ENCODE measurements at places on chromosomes 2 and 18.

DNA sequence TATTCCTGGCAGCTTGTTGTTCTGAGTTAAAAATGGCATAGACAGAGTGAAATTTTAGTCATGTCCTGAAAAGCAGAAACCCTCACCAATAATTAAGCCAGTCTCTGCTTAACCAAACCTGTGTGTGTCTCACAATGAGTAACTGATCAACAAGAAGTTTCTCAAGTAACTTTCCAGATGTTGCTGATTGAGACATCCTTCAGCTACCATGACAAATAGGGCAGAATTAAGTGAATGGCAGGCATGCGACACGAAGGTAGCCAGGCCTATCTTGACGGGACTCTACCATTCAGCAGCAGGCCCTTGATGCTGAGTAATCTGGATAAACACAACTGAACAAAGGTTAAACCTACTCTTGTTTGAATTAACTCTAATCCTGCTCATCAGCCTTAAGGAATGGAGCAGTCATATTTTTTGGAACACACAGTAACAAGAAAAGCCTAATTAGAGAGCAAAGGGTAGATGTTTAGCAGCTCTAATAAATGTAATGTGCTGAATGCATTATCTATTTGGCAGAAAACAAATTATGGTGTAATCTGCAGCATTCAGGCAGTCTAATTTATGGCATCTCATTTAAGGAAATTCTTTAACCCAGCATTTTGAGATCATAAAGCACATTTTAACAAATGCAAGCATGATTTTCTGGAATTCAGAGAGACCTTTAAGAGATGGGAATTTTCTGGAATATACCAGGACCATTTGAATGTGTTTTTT is 159.5 kb upstream of the EPHA4 start:
- peak; percentile 13 for DNase-seq

- DNase-seq = no peak
Observed at GRCh38 chr2:161988589-161988988, 85.4 kb downstream of the DPP4 start.

DNA sequence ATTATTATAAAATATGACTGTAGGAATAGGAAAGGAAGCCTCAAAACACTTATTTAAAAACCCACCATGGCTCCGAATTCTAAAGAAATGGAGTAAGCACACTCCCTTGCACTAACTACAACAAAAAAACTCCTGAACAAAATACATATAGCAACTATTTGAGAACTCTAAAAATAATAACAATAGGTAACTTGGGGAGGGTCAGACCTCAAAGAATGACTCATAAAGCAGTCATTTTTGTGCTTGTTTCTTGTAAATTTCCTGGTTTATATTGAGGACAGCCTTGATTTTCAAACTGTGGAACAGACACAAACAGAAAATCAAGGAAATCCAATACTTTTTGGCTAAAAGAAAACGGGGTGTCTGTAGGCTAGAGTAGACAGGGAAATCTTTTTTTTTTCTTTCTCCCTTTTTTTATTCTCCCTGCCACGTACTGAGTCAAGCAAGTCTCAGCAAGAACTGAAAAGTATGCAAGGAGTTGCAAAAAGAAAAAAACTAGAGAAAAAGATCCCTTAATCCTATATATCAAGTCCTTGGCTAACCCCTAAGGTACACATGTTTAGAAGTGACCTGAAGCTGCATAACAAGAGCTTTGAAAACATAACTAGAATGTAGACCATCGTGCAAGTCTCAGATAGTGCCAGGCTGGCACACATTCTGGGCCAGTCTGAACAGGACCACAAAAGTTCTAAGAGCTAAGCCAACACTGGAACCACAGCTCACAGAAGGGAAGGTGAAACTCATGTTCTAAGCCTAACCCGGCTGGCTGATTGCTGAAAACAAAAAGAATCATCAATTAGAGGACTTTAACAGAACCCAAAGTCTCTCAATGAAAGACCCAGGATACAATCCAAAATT is 403.1 kb upstream of the LYPD1 start:
- DNase-seq = no peak

DNA sequence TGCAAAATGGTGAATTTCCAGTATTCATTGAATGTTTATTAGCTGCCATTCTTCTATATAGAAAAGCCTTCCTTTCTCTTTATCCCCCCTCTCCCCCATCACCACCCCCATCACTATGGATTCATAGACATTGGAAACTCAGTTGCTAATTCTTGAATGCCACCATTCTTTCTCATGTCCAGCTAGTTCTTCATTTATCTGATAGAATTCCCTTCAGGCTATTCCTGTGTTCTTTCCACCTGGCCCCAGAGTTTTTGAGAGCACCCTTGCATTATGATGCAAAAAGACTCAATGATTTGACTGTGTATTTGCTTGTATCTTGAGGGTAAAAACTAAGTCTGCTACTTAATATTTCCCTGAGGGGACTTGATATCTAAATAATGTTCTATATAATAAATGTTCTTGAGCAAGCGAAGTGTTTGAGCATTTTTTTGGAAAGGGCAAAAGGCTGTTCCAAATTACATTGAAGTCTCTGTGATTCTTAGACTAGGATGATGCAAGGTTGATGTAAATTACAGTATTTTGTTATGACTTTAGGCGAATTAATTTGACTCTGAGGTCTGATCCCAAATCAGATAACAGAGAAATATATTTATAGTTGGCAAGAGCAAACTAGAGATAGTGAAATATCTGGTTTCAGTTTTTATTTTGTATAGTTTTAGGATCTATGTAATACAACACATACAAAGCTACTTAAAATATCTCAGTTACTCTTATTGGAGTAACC is 18.8 kb upstream of the SOS1 start:
- DNase-seq = no peak

DNA sequence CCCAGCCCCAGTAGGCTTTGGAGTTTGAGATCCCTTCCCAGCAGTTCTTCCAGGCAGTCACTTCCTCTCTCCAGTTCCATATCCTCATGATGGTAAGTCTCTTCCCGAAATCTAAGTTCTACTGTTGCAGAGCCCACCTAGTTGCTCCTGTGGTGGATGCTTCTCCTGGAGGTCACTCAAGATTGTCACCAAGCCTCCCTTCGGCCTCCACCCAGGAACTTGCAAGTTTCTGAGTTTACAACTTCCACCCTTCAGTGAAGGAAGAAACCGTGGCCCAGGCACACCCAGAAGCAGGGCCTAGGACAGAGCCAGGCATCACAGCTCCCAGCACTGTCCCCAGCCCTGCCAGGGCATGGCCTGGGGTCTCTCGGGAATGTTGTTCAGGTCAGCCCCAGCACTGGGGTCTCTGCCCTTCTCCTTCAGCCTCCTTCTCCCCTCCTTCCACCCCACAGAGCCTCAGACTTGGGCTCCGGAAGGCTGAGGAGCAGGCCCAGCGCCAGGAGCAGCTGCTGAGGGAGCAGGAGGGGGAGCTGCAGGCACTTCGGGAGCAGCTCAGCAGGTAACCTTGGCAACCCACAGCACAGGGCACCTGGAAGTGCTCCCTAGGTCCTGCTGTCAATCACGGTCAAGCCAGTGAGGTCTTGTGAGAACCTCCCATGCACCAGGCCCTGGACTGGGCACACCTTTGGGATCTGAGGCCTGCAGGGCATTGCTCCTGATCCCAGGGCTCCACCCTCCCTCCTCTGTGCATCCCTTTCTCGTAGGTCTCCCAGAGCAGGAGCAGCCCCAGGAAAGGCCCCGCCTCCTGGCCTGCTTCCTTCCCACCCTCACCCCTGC is 7.1 kb downstream of the RUFY4 start:
- DNase-seq = no peak

DNA sequence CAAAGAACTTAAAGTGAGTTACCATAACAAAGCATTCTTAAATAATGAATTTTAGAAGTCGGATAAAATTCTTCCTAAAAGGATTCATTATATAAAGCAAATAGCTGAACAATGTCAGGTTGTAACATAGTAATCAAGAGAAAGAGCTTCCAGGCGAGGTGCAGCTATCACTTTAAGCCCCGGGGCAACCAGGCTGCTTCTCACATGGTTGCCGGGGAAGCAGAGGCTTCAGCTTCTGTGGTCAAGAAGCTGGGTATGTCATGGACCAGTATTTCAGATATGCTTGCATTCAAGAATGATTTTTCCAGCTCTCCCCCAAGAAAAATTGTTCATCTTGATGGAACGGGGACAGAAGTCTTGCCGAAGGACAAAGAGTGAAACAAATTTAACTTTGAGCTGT is 23.6 kb upstream of the KYNU start:
- DNase-seq = no peak

DNA sequence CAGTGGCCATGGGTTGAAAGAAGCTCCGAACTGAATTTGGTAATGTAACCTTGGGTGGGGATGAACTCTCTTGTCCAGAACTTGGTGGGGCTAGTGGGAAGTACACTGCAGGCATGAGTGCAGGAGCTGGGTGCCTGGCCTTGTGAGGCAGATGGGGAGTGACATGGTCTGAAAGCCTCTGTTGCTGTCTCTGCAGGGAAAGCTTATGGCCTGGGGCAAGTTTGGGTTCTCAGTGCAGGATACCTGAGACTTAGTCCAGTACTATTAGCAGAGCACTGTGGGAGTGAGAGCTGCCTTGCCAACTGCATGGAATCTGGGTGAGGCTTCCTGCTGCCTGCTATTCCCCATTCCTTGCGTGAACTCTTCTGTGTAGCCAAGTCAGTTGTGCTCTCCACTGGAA is 1620.9 kb upstream of the NXPH2 start:
- DNase-seq = no peak

GRCh38 chr18:68484241-68484640 is 230.7 kb downstream of the TMX3 start:
- no peak for DNase-seq

DNA sequence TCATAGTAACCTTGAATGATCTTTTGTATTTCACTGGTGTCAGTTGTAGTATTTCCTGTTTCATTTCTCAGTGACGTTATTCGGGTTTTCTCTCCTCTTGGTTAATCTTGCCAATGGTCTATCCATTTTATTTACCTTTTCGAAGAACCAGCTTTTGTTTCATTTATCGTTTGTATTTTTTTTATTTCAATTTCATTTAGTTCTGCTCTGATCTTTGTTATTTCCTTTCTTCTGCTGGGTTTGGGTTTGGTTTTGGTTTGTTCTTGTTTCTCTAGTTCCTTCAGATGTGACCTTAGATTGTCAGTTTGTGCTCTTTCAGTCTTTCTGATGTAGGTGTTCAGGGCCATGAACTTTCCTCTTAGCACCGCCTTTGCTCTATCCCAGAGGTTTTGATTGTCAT is 36.7 kb downstream of the SP140 start:
- DNase-seq = no peak

- DNase-seq = no peak
Observed at GRCh38 chr18:47883771-47884413, 46.6 kb downstream of the SMAD2 start.

- no peak for DNase-seq
Observed at GRCh38 chr2:240628507-240628807, 3.2 kb downstream of the GPR35 start.

DNA sequence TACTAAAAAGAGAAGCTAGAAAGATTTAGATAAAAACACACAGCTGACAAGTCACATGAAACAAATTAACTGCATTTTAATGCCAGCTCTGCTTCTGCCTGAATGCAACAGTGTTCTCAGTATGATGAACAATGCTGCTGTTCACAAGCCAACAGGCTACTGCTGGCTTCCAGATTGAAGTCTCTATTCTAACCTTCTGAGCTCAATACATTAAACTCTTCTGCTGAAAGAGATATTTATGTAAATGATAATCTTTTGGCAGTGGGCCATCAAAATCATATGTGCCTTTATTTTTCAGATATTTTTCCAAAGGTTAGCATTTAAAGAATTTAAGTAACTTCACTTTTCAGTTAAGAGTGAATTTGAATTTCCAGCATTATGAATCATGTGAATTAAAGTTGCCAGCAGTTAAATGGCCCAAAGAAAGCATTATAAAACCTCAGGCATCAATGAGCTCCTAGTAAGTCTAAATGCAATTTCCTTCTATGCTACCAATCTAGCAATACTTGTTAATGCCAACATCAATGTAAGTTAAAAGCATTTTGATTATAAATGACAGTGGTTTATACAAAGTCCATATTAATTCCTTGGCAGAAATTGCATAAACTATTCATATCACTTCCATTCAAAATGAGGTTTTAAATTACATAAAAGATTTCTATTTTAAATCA is 72.4 kb downstream of the ID2 start:
- DNase-seq = no peak

DNA sequence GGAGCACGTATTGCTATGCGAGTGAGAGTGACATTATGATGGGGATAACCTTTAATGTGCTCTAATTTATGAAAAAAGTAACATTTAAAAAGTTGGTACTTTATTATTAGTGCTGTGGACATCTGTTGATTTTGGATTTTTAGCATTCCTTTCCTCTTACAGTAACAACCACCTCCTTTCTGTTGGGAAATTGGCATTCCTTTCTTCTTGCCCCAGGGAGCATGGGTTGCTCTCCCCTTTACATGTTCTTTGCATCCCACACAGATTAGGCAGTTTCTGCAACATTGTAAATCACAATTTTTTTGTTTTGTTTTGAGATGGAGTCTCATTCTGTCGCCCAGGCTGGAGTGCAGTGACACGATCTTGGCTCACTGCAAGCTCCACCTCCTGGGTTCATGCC is 300.2 kb downstream of the LPIN1 start:
- DNase-seq = no peak

DNA sequence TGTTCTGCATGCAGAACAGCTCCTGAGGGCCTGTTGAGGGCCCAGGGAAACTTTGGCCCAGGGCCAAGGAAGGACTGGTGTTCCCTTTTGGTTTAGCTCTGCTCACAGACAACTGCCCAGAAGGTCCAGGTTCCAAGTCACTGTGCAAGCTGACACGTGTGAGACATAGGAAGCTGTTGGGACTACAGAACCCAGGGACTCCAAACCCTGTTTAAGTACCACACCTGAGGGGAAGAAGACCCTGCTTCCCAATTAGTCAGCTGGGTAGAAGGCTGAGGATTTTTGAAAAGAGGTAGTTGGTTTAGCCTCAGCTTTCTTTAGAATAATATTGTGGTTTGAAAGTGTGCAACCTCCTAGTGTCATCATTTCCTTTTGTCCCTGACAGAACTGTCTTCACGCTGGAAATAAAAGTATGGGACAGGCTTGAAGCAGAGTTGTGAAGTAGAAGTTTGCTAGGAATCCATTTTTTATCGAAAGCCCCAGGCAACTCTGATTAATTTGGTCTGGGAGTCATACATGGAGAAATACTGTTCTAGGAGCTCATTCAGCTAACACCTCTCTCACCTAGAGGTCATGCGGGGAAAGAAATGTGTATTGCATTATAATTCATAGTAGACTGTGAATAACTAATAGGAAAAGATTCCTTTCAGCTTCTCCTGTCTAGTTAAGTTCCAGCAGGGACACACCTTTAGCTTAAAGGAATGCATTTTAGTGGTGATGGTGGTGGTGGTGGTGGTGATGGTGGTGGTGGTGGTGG is 19.9 kb upstream of the IL1RL1 start:
- DNase-seq = no peak

GRCh38 chr2:121289271-121289670 is 4.3 kb upstream of the TFCP2L1 start:
- no peak for DNase-seq

- DNase-seq = no peak
Observed at GRCh38 chr18:30280186-30280585, 762.4 kb downstream of the DSC3 start.

GRCh38 chr2:182924306-182924705 is 57.9 kb upstream of the FRZB start:
- no peak for DNase-seq

- peak; percentile 12 for DNase-seq
Observed at GRCh38 chr18:49899657-49900330, 86.5 kb upstream of the ACAA2 start.

Measured in HT-29 (cell line).